Gastrocnemius medialis (tissue), 4 donors: ENCODE measurements at places on chromosomes 3 and 15.

DNA sequence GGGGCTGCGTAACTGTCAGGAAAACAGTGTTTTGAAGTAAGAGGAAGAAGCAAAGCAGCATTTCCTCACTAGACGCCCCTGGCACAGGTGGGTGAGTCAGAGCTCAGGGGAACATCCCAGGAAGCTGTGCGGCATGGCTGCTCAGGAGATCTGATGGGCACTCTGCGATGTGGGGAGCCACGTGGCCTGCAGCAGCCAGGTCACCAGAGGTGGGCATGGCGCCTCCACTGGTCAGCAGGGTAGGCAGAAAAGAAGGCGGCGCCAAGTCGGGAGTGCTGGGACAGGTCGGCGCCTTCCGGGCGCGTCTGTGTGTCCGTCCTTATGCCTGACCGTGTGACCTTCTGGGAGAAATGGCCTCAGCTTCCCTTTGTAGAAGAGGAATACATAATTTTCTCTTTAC, 249.9 kb upstream of the ST8SIA2 start:
- no peak for DNase-seq

GRCh38 chr3:184946917-184947316, 135.0 kb downstream of the VPS8 start:
- no peak for DNase-seq

DNA sequence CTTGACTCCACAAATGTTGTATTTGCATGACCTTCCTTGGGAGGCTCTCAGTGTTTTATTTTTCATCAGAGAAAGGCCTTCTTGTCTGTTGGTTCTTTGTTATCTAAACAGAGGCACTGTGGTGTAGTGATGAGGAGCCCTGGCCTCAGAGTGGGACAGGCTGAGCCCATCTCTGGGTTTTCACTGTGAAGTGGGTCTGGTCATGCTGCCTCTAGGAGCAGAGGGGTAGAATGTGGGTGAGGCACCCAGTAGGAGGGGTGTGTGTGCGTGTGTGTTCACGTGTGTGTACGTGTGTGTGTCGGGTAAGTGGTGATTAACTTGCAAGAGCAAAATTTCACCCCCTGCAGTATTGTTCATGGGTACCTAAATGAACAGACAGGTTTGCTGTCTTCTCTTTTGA, 14.4 kb downstream of the KLF13 start:
- DNase-seq, result no peak

DNA sequence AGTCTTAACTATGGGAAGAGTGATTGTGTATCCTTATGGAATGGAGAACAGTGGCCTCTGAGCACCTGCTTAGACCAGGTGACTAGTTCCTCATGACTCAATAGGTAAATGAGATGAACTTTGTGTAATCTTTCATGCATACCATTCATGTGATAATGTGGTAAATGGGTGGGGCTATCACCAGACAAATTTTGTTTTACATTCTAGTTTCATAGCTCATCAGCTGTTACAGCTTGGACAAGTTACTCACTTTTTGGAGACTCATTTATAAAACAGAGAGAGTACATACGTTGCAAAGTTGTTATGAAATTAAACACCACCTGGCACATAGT, 103.7 kb upstream of the TGFBR2 start:
- DNase-seq, result no peak

GRCh38 chr3:64166584-64167162, 58.6 kb downstream of the PRICKLE2 start:
- no peak for DNase-seq

DNA sequence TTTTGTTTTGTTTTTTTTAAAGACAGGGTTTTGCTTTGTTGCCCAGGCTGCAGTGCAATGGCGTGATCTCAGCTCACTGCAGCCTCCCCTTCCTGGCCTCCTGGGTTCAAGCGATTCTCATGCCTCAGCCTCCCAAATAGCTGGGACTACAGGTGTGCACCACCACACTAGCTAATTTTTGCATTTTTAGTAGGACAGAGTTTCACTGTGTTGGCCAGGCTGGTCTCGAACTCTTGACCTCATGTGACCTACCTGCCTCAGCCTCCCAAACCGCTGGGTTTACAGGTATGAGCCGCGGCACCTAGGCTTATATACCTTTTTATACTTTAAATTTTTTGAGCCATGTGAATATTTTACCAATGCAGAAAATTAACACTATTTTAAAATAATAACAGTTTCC, 56.9 kb upstream of the HERC1 start:
- DNase-seq, result no peak

DNA sequence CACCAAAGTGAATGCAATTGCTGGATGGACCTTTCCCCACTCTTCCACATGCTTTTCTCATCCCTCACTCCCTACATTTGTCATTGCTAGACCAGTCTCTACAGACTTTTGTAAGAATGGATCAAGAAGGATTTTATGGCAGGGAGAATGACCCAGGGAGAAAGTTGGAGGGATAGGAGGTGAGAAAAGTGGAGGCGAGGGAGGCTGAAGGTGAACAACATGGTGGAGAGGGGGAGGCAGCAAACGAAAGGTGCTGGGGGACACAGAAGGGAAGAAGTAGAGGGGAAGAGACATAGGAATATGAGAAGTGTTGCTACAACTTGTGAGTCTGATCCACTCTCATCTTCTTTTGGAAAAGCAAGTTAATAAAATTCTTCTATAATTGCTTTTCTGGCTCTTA, 24.4 kb upstream of the RTP1 start:
- DNase-seq, result no peak

GRCh38 chr15:82548700-82549099, 8.4 kb upstream of the RPS17 start:
- DNase-seq, result no peak

- no peak for DNase-seq
Observed at GRCh38 chr3:14518432-14518802, 21.7 kb downstream of the GRIP2 start.
